ENCODE measurements at places on chromosomes 4 and X. TPM values are rescaled to one million over a fixed set of nuclear protein-coding genes. Genes with fewer than 3 reads are reported as not detected.

AADAT gene
- 6.4 TPM for total RNA-seq

MBNL3 gene
- total RNA-seq: 12.9 TPM

AMBN gene
- not detected for total RNA-seq

MTNR1A gene
- total RNA-seq: 0.32 TPM

ZNF157 gene
- total RNA-seq: not detected

CNGA1 gene
- not detected for total RNA-seq

ZNF711 gene
- total RNA-seq: 0.86 TPM

SCFD2 gene
- total RNA-seq: 43.0 TPM

IL3RA gene
- total RNA-seq: 0.76 TPM

PDHA1 gene
- total RNA-seq: 45.2 TPM

RAB9B gene
- total RNA-seq: 2.1 TPM

SPANXD gene
- total RNA-seq: not detected

BEND2 gene
- not detected for total RNA-seq

ARX gene
- not detected for total RNA-seq

PGAM4 gene
- not detected for total RNA-seq

SMAD1 gene
- 35.7 TPM for total RNA-seq

RNF212 gene
- 9.5 TPM for total RNA-seq

SOD3 gene
- 7.4 TPM for total RNA-seq

IL2 gene
- total RNA-seq: not detected

RBMXL3 gene
- not detected for total RNA-seq

PROM1 gene
- total RNA-seq: not detected

KLHL4 gene
- total RNA-seq: 0.22 TPM

LIMCH1 gene
- 28.2 TPM for total RNA-seq

PTPN13 gene
- 44.3 TPM for total RNA-seq

CT83 gene
- not detected for total RNA-seq

KIT gene
- total RNA-seq: 3.6 TPM

SYN1 gene
- total RNA-seq: 0.11 TPM

NAT8L gene
- 0.11 TPM for total RNA-seq

REELD1 gene
- total RNA-seq: 0.26 TPM

APBB2 gene
- 36.5 TPM for total RNA-seq

FGA gene
- total RNA-seq: not detected

SMPX gene
- total RNA-seq: not detected

S100G gene
- not detected for total RNA-seq

RPS6KA3 gene
- total RNA-seq: 60.9 TPM

ESX1 gene
- not detected for total RNA-seq

NPY2R gene
- total RNA-seq: not detected

SFRP2 gene
- total RNA-seq: not detected

PRR32 gene
- not detected for total RNA-seq

SYP gene
- 0.39 TPM for total RNA-seq

KCNIP4 gene
- not detected for total RNA-seq

RHOXF2 gene
- total RNA-seq: not detected
